ENCODE measurements at places on chromosomes 1 and 21. TPM values are rescaled to one million over a fixed set of nuclear protein-coding genes. Genes with fewer than 3 reads are reported as not detected.

Gene PGLYRP3
- not detected for total RNA-seq

Gene CD1D
- not detected for total RNA-seq

Gene FMN2
- total RNA-seq, result 32.6 TPM

DNA sequence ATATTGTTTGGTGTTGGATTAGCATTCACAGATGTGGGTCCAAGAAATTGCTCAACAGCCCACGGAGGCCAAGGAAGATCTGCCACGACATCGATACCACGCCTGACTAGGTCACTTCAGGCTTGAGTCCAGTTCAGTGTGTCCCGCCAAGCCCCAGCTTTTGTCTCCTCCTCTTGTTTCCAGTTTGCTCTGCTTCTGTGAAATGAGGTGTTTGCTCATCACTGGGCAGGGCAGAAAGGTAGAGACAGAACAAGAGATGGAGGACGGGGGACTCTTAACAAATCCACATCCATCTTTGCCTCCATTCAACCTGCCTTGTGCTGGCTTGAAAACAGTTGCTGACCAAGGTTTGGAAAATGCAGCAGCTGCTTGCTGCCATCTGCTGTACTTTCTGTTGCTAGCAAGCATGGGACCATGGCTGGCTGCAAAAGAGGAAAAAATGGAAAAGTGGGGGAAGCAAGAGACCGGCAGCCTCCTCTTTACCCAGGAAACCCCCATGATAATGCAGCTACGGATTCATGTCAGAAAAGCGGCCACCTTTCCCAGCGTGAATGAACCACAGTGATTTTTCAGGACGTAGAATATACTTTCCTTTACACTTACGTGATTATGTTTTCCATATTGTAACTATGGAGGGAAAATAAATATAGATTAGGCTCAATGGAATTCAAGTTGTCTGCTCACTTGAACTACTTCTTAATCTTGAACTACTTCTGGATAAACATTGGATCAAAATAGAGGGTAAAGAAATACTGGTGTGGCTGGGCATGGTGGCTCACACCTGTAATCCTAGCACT is 80.2 kb upstream of the GREM2 start:
- H3K27me3 ChIP-seq, result peaks cover 11% of the 10 kb centered on the region
- H3K4me1 ChIP-seq, result peaks cover 20% of the 10 kb centered on the region
- H3K4me3 ChIP-seq, result no peak overlapping the region
- H3K27ac ChIP-seq, result no peak overlapping the region
- no peaks in the 10 kb centered on the region for H3K36me3 ChIP-seq

DNA sequence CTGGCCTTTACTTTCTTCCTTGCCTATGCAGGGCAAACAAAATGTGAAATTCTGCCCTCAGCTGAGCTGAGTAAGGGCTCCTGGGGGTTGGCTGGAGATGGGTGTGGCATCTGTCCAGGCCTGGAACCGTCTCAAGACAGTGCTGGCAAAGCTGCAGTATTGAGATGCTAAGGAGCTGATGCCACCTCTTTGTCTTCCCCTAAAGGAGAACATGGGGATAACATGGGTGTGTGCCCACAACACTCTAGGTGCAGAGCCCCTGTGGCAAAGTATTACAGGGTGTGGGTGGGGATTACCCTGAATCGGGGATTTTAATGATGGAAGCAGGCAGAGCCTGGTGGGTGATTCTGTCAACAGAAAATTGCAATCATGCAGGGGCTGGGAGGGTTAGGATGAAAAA is 2.5 kb upstream of the ST3GAL3 start:
- DNase-seq, result no peak
- no peak overlapping the region for H3K4me3 ChIP-seq
- H3K4me1 ChIP-seq, result peaks cover 27% of the 10 kb centered on the region
- H3K36me3 ChIP-seq, result peaks cover 80% of the 10 kb centered on the region
- no peak overlapping the region for H3K27ac ChIP-seq

Gene DEPDC1
- total RNA-seq, result 49.5 TPM

DNA sequence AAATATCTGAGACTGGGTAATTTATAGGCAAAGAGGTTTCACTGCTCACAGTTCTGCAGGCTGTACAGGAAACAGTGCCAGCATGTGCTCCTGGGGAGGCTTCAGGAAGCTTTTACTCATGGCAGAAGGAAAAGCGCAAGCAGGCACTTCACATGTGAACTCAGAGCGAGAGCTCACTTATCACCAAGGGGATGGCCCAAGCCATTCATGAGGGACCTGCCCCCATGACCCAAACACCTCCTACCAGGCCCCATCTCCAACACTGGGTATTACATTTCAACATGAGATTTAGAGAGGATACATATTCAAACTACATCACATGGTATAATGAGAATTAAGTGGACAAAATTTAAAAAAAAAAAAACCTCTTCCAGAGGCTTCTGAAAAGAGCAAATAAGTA is 13.7 kb downstream of the WASF2 start:
- no peaks in the 10 kb centered on the region for H3K27me3 ChIP-seq
- H3K27ac ChIP-seq, result no peak overlapping the region
- DNase-seq, result no peak
- H3K36me3 ChIP-seq, result peaks cover 15% of the 10 kb centered on the region
- H3K4me1 ChIP-seq, result no peaks in the 10 kb centered on the region
- H3K4me3 ChIP-seq, result no peak overlapping the region

DNA sequence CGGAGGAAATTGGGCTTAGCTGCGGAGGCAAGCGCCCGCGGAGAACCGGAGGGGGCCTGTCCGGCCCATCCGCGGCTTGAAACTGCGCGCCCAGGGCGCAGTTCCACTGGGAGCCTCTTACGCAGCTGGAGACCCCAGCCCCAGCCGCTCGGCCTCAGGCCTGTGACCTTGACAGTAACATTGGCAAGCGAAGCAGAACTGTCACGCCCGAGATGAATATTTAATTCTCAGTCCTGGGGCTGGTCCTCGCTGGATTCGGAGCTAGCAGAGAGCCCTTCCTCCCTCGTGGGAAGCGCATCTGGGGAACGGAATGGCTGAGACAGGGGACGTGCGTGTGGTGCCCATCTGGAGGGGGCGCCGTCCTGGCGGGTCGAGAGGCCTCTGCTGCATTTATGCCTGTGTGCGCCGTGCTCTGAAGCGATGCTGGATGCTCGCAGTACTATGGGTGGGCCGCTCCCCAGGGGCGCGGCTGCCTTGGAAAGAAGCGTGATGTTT is 928 bp downstream of the SLC6A17 start:
- no peaks in the 10 kb centered on the region for H3K36me3 ChIP-seq
- peaks cover 36% of the 10 kb centered on the region for H3K4me1 ChIP-seq
- H3K27ac ChIP-seq, result no peak overlapping the region
- DNase-seq, result no peak

Gene CENPF
- 182 TPM for total RNA-seq

Gene BATF3
- total RNA-seq, result 3.3 TPM

DNA sequence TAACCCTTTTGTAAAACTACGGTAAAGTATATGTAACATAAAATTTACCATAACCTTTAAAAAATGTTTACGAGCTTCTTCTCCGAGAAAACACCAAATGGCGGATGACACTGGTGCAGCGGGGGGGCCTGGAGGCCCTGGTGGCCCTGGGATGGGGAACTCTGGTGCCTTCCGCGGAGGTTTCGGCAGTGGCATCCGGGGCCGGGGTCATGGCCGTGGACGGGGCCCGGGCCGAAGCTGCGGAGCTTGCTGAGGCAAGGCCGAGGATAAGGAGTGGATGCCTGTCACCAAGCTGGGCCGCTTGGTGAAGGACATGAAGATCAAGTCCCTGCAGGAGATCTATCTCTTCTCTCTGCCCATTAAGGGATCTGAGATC is 7.5 kb downstream of the MFSD2A start:
- no peak overlapping the region for H3K4me3 ChIP-seq
- H3K36me3 ChIP-seq, result peaks cover 55% of the 10 kb centered on the region
- no peaks in the 10 kb centered on the region for H3K27me3 ChIP-seq
- no peak for DNase-seq
- no peak overlapping the region for H3K27ac ChIP-seq
- no peaks in the 10 kb centered on the region for H3K4me1 ChIP-seq

Gene SMIM11
- total RNA-seq, result 7.8 TPM

DNA sequence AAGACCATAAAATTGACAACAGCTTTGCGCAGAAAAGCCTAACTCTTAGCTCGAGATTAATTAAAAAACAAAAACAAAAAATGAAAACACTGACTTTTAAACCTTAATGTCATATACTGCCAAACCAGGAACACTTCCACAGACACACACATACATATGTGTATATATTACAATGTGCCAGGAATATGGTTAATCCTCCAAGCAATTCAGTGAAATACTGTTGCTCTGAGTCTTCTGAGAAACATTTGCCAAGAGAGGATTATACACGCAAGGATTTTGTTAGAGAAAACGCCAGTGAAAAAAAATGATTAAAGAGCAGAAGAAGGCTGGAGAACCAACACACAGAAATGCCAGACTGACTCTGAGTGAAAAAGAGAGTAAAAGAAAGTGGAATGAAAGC is 116.7 kb upstream of the CHRM3 start:
- no peak overlapping the region for H3K4me3 ChIP-seq
- H3K27ac ChIP-seq, result no peak overlapping the region
- H3K27me3 ChIP-seq, result no peaks in the 10 kb centered on the region
- H3K4me1 ChIP-seq, result no peaks in the 10 kb centered on the region

Gene COL18A1
- total RNA-seq, result 55.9 TPM

Gene INKA2
- 3.4 TPM for total RNA-seq

Gene NUP210L
- not detected for total RNA-seq

DNA sequence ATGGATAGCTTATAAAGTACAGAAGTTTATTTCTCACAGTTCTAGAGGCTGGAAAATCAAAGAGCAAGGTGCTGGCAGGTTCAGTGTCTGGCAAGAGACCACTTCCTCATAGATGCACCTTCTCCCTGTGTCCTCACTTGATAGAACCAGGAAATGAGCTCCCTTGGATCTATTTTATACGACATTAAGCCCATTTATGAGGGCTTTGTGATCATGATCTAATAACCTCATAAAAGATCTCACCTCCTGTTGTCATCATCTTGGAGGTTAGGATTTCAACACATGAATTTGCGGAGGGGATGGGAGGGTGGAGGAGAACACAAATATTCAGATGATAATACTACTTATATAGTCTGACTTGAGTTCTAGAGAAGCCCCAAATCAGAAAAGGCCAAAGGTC is 222.1 kb upstream of the SNX7 start:
- no peak for DNase-seq
- H3K4me3 ChIP-seq, result no peak overlapping the region
- no peaks in the 10 kb centered on the region for H3K4me1 ChIP-seq
- no peaks in the 10 kb centered on the region for H3K27me3 ChIP-seq

Gene POU2F1
- 2.5 TPM for total RNA-seq

DNA sequence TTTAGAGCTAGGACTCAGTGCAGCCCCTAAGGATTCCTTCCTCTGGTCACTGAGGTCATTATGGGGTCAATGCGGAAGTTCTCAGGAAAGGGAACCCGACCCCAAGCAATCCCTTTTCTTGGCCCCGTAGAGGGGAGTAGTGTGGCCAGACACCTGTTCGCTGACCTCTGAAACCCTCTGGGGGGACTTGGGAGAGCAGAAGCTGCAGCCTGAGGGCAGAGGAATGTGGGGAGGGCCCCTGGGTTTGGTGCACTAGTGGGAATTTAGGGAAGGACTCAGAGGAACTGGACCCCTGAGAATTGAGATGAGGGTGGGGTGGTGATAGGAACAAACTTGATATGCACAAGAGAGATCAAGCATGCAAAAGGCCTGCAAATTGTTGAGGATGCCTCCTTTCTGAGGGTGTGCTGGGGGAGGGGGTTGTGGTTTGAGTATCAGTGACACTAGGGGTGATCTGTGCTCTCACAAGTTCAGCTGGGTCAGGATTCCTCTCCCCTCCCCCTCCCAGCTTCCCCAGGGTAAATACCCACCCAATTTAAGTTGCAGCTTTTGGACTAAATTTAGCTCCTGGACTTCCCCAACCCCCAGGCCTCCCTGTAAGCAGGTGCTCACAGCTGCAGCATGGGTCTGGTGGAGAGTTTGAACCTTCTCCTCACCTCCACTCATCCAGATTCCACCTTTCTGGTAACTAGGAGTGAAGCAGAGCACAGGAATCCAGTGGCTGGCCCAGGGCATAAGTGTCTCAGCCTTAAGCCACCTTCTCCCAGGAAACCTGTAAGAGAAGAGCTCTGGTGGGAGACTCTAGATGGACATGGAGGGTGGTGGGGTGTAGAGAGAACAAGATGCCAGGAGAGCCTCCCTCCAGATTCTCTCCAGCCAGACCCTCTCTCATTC is 13.5 kb downstream of the ADAMTSL4 start:
- H3K27ac ChIP-seq, result peak overlapping the region; percentile 96
- H3K4me3 ChIP-seq, result peak overlapping the region; percentile 40
- peaks cover 7% of the 10 kb centered on the region for H3K36me3 ChIP-seq
- DNase-seq, result no peak

DNA sequence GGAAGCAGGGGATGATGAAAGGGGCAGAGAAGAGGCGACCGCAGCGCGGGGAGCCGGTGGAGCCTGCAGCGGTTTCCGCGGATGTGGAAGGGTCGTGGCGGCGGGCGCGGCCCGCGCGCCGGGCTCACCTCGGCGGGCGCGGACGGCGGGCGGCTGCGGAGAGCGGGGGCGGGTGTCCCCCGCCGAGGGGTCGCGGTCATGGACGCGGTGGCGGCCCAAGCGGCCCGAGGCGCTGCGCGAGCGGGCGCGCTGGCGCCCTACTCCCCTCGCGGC is 572 bp downstream of the LPGAT1 start:
- peaks cover 20% of the 10 kb centered on the region for H3K36me3 ChIP-seq
- peak overlapping the region; percentile 89 for H3K4me3 ChIP-seq
- DNase-seq, result no peak
- H3K27me3 ChIP-seq, result no peaks in the 10 kb centered on the region

Gene CFH
- total RNA-seq, result 85.4 TPM

- peak; percentile 53 for DNase-seq
- no peaks in the 10 kb centered on the region for H3K36me3 ChIP-seq
- H3K4me3 ChIP-seq, result no peak overlapping the region
- H3K27ac ChIP-seq, result 0 out of 2 replicates have a peak overlapping the region, but pooled peaks have one; percentile 30
Observed at GRCh38 chr1:201275253-201275666, 8.0 kb upstream of the PKP1 start.

Gene TFF2
- total RNA-seq, result not detected

DNA sequence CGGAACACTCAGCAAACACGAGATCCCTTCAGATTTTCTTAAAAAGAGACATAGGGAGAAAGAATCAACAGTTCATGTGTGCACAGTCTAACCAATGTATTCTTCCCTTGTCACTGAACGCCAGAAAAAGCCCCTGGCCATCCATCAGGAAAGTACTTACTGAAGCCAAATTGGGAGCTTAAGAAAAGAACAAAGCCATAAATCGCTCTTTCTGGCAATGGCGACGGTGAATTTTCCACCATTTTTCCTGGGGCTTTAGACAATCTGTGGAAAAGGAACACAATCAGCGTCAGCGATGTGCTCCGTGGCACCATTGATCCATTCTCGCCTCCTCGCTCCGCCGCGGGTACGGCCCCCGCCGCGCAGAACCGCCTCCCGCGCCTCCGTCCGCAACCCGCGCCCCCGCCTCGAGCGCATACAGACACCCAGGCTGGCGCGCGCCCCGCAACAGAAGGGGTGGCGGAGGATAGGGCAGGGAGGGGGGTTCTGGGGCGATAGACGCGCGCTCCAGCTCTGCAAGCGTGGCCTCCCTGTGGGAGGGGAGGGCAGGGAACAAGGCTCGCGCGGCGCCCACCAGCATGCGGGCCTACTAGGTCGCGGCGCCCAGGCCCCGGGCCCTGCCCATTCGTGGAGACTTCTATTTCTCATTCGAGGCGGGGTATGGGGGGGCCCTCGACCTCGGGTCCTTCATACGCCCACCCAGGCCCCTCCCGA is 440 bp downstream of the PIGP start:
- peaks cover 34% of the 10 kb centered on the region for H3K4me1 ChIP-seq
- DNase-seq, result no peak
- peak overlapping the region; percentile 91 for H3K27ac ChIP-seq
- H3K27me3 ChIP-seq, result no peaks in the 10 kb centered on the region

- H3K27ac ChIP-seq, result no peak overlapping the region
- no peaks in the 10 kb centered on the region for H3K27me3 ChIP-seq
- no peak overlapping the region for H3K4me3 ChIP-seq
- peaks cover 6% of the 10 kb centered on the region for H3K4me1 ChIP-seq
Observed at GRCh38 chr21:42157606-42158310, 61.2 kb upstream of the ABCG1 start.
